Fibroblast of mammary gland (primary cell): ENCODE measurements at places on chromosomes 5 and 9.

DNA sequence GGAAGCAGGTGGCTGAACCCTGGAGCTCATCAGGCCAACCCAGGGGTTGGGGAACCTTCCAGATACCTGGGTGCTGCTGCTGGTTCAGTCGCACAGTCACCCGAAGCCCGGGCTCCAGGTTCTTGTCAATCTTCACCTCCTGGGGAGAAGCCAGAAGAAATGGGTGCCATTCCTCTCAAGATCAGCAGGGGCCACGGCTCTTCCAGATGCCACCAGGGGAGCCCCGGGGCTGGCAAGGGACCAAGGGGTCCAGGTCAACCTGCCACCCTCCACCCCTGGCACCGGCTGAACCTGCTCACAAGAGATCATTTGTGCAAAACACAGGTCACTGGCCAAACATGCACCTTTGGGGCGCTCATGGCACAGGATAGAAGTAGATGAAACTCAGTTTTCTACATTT lies 4.7 kb downstream of the SPOUT1 start:
- DNase-seq = no peak

DNA sequence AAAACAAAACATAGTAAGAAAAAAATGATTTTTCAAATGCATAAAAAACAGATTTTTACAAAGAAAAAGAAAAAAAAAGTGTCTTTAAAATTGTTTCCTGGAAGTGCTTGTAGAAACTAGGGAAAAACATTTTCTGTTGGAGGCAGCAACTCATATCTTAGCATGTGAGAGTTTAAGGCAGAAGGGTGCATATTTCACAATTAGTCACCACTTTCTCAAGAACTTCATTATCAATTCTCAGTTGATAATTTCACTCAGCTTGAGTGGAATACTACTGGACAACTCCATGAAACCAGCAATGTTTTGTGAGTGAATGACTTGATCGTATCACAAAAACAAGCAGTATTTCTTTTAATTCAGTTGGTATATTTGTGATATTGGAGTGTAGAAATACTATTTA lies 508.3 kb upstream of the DAB2 start:
- no peak for DNase-seq

- DNase-seq = no peak
These were observed 33.6 kb downstream of the IRF1 start for GRCh38 chr5:132456987-132457361.

DNA sequence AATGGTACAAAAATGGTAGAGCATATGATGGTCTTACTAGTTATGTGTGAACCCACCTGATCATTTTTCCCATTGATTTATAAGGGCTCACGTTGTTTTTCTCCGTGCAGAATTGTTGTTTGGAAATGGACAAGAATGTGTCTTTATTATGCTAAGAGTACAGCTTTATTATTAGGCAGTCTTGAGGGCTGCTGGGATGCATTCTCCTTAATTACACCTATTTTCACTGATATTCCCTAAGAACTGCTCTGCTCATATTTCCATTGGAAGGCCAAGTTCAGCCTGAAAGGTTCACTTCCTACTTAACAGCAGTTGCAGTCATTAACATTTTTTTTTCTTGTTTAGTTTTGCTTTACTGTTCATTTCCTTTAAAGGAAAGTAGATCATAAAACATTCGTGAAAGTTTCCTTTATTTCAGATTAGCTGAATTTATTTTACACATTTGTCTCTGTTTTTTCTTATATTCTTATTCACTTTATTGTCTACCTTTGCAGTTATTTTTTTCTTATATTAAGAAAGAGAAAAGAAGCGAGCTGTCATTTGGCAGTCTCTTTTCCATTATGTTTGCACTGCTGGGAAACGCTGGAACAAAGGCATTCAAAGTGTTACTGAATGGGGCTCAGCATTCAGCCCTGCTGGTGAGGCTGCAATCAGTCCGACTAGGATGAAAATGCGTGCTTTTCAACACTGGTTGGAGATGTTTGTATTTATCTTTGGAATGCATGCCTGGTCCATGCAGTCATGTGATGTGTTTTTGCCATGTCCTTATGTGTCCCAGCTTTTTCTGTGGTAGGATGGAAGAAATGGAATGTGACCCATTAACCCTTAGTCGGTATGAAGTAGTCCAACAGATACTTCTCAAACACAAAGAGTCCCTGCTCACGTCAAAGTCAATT lies 602.7 kb upstream of the ZNF608 start:
- peak; percentile 51 for DNase-seq

DNA sequence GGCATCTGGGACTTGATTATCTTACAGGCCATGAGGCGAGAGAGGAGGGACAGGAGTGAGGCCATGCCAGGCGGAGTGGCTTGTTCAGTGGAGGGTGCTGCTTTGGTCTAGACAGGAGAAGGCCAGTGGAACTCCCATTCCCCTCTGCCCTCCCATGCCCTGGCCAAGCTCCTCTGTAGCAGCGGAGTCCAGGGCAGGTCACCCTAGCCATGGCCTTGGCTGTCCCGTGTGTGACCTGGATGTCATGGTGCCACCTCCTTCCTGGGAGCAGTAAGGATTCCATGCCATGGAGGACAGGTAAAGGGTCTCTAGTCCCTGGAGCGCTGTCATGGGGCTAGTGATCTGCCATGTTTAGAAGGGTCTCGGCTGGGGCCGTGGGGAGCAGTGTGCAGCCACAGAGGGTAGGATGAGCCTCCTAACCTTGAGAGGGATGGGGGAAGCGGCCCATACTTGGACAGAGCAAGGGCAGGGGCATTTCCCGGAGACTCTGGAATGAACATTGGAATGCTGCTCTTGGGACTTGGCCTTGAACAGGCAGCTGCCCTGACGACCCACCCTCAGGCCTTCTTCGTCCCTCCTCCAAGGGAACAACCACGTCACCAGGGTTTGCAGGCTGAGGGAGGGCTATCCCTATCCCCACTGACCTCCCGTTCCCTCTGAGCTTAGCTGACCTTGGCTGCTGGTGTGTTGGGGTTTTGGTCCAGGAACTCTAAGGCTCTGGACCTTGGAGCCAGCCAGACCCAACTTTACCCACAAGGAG lies 100.4 kb downstream of the DAB2IP start:
- no peak for DNase-seq

DNA sequence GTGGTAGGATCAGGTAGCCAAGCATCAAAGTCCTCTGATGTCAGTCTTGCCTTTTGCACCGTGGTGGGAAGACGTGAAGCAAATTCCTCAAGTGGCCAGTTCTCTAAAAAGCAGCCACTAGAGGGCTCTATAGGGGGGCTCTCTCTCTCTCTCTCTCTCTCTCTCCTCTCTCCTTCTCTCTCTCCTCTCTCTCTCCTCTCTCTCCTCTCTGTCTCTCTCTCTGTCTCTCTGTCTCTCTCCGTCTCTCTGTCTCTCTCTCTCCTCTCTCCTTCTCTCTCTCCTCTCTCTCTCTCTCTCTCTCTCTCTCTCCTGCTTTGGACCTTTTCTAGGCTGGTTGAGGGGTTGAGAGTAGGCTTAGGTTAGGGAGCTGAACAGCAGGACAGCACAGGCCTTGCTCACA lies 13.9 kb upstream of the OSMR start:
- DNase-seq = peak; percentile 69

- DNase-seq = no peak
These were observed 213.8 kb upstream of the ACTBL2 start for GRCh38 chr5:57696389-57696769.

DNA sequence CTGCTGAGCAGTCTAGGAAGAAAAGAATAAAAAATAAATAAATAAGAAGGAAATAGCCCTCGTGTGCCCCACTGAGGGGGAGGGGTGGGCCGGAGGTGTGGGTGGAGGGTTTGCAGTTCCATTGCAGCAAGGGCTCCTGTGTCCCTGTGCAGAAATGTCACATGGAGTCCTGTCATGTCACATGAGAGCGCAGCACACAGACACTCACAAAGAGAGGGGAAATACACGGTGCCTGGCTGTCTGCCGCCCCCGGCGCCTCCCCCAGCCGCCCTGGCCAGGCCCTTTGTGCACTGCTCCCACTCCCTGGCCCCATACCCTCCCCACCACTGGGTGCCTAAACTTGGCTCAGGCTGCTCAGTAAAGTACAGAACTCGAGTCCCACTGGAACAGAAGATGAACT lies 55.6 kb upstream of the SPTLC1 start:
- no peak for DNase-seq

DNA sequence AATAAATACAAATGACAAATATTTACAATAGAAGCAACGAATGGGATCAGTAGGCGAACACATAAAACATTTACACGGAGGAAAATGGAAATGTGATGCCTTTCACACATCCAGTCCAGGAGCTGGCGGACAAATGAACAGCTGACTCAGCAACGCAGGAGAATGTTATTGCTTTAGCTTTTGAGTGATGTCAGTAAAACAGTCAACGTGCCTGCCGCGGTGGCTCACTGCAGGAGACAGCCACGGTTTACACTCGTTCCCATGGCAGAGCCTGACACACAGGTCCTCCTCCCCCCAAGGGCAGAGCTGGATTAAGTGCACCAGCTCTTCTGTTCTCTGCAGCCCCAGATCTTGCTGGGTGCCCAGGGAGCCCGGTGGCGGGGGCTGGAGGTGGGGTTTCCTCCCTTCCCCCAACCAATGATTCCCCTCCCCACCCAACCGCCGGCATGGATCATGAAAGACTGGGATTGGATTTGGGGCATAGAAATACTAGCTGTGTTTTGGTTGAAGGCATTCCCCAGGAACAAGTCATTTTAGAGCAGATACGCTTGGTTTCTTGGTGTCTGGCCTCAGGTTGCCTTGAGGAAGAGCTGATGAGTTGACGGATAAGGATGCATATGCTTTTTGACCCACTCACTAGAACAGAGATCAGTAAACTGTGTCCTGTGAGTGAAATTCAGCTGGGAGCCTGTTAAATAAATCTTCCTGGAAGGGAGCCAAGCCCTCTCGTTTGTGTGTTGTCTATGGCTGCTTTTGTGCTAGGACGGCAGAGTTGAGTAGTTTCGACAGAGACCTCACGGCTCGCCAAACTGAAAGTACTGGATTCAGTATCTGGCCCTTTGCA lies 12.5 kb downstream of the STC2 start:
- DNase-seq = peak; percentile 79

DNA sequence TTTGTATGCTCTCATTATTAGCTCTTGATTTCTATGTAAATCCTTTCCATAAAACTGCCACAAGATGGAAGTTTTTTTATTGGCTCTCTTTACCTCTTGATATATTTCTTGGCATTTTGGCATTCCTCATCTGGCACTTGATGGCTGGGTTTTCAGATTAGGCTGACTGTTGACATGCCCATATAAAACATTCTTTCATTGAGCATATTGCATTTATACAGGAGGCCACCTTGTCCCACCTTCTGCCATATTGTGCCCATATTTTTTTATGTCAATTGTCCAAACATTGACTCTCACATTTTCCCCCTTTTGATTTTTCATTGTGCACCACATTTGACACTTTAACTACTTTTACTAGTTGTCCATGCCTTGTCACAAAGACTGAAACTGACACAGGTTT lies 182.9 kb downstream of the MEF2C start:
- no peak for DNase-seq

DNA sequence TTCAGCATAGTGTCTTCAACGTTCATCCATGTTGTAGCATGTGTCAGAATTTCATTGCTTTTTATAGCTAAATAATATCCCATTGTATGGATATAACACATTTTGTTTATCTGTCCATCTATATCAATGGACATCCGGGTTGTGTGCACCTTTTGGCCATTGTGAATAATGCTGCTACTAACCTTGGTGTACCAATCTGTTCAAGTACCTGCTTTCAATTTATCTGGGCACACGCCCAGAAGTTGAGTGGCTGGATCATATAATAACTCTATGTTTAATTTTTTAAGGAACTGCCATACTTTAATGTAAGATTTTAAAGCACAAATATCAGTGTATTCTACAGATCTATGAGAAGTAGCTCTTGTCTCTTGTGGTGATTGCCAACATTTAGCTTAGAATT lies 43.5 kb downstream of the SCAI start:
- no peak for DNase-seq

DNA sequence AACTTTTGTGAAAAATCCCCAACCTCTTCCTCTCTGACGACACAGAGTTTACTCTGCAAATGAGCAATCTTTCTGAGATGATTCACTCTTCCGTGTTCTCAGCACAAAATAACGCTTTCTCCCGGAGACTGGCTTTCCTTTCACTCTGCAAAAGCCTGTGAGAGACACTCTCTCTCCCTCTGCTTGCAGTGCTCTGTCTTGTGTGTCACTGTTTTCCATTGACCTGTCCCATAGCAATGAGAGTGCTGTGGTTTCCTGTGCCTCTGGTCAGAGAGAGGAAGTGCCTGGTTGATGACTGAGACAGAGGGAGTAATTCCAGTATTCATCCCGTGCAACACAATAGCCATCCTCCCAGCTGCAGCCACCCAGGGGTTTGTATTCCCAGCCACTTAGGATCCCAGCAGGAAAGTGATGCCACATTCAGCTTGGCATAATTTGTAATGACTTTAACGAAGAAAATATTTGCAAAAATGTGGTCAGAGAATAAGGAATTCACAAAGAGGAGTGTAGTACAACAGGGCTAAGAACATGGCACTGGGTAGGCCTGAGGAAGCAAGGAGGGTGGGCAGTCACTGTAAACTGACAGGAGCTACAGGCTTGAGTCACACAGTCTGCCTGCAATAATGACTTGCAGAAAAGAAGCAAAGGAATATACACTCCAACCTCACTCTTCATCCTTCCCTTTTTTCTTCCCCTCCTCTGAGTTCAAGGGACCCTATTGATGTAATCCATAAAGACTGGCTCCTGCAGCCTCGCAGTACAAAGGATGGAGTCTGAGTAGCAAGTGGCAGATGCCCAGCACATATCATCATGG lies 463.5 kb upstream of the RGMB start:
- peak; percentile 99 for DNase-seq

- peak; percentile 96 for DNase-seq
These were observed 7.3 kb downstream of the CDC14B start for GRCh38 chr9:96612105-96612965.

DNA sequence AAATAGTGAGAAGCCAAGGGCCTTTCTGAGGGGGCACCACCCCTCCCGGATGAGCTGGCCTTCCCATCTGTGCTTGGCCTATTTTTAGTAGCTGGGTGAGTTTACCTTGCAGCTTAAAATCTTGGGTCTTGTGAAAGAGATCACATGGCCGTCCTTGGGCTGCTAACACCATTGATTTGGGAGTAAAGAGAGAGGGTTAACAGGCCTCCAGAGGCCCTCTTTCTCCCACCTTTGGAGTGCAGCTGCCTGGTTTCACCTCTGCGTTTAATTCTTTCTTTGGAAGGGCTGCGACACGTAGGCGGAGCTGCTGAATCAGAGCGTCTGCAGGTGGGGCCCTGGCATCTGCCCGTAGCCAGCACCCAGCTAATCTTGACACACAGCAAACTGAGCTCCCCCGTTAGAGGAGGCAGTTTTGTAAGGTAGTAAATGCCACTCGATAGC lies 12.8 kb downstream of the OLFM1 start:
- no peak for DNase-seq

- DNase-seq = no peak
These were observed 351.5 kb upstream of the KLF4 start for GRCh38 chr9:107841076-107841475.
